ENCODE measurements at places on chromosomes 7 and 10.

- no peak for DNase-seq
Observed at GRCh38 chr10:33125522-33126517, 167.8 kb upstream of the ITGB1 start.

DNA sequence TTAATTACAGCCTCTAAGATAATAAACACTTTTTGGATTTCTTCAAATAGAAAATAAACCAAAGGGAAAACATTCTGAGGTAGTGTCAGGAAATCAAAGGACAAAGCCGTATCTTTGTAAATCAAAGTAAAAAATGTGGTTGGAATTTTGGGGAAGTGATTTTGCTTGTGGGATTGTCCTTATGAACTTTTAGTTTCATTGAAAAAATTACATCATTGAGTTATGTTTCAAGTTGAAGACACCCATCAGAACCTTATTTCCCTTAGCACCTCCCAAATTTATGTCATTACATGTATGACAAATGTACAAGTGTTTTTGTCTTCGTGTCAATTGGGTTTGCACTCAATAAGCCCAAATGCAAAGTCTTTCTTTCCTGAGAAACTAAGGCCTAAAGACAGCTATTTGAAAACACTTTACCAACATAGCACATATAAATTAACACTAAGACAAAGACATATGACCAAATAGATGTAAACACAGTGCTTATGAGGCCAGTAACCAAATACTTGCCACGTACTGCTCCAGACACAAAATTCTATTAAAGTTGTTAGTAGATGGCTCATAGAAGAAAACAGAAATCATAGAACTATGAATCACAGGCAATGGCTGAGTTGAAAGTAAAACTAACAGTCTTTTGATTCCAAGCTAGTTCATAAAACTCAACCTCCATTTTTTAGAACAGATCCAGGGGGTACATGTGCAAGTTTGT is 26.9 kb upstream of the LAMB4 start:
- DNase-seq, result no peak

DNA sequence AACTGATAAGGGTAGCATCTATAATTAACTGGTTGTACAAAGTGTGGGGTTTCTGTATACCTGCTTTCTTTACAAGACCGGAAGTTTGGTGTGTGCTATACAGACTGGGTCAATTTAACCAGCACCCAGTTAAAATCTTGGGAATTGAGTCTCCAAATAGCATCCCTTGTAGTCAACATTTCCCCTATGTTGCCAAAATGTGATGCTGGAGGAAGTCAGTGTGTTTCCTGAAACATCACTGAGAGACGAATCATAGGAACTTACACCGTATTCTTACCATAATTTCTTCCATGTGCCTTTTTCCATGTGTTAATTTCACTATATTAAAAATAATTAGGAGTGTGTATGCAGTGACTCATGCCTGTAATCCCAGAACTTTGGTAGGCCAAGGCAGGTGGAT is 1.7 kb downstream of the AKR1C4 start:
- no peak for DNase-seq

DNA sequence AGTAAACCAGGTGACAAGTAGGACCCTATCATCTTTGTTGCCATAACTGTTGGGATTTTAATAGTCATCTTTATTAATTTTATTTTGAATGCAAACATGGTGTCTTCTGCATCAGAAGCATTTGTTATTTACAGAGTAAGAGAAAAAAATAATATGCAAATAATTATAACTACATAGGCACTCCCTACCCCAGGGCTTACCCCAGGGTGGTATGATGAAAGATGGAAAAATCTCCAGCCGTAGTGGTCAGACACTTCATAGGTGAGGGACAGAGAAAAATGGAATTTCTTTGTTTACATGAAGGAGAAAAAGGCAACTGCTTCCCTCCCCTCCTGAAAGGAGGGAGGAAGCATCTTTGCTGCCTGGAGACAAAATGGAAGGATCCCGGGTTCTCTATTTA is 29.7 kb downstream of the STOX1 start:
- no peak for DNase-seq

DNA sequence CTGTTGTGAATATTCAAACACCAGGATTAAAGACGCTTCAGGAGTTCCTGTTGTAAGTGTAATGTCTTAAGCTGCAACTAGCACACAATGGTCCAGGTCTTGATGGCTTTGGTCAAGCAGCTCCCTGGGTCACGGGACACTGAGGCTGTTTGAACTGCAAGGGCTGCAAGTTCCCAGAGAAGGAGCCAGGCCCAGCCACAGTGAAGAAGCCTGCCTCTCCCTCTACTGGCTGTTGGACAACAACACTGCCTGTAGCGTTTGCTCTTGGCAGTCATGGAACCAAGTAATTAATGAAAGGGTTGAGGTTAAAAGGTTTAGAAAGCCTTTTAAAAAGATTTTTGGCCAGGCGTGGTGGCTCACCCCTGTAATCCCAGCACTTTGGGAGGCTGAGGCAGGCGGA is 31.9 kb upstream of the GUSB start:
- peak; percentile 55 for DNase-seq

All from D341Med (cell line).